Left renal cortex interstitium (tissue), 4 donors: ENCODE measurements at places on chromosomes 3 and 15.

GRCh38 chr15:75620058-75620820 is 5.3 kb downstream of the SNUPN start:
- no peak for DNase-seq

GRCh38 chr15:57606816-57607215 is 15.1 kb downstream of the MYZAP start:
- DNase-seq = no peak

- no peak for DNase-seq
Observed at GRCh38 chr3:24088782-24089181, 143.7 kb downstream of the NR1D2 start.

GRCh38 chr3:117691526-117691925 is 981.9 kb downstream of the TUSC7 start:
- no peak for DNase-seq

- DNase-seq = no peak
Observed at GRCh38 chr3:171283183-171283847, 176.9 kb downstream of the TNIK start.
